ENCODE measurements at places on chromosomes 16 and 17. TPM values are rescaled to one million over a fixed set of nuclear protein-coding genes. Genes with fewer than 3 reads are reported as not detected.

CIITA gene
- total RNA-seq, result 1.5 TPM

TMEM231 gene
- total RNA-seq, result 2.4 TPM

ABCA8 gene
- not detected for total RNA-seq

KCNH6 gene
- total RNA-seq, result not detected

FA2H gene
- 0.17 TPM for total RNA-seq

C1QL1 gene
- total RNA-seq, result not detected

KRTAP1-5 gene
- not detected for total RNA-seq

SMG6 gene
- 51.1 TPM for total RNA-seq

WNT9B gene
- not detected for total RNA-seq

VMO1 gene
- total RNA-seq, result not detected

DOC2A gene
- 0.80 TPM for total RNA-seq

YBX2 gene
- 0.26 TPM for total RNA-seq

KRT28 gene
- total RNA-seq, result not detected

LRRC37A3 gene
- total RNA-seq, result 36.4 TPM

ITGAL gene
- 648 TPM for total RNA-seq

KRTAP9-4 gene
- total RNA-seq, result not detected

SOX9 gene
- not detected for total RNA-seq

GPS1 gene
- 89.0 TPM for total RNA-seq

CAVIN1 gene
- total RNA-seq, result 0.52 TPM

NPTX1 gene
- total RNA-seq, result not detected

DLX4 gene
- total RNA-seq, result 1.2 TPM

UTS2R gene
- not detected for total RNA-seq

TP53TG3 gene
- total RNA-seq, result not detected

TAX1BP3 gene
- 12.7 TPM for total RNA-seq

RAMP2 gene
- total RNA-seq, result not detected

SCN4A gene
- 0.30 TPM for total RNA-seq

CHD9NB gene
- total RNA-seq, result not detected

ITFG1 gene
- total RNA-seq, result 27.7 TPM

CMTM4 gene
- total RNA-seq, result 2.2 TPM

TMEM88 gene
- 6.2 TPM for total RNA-seq

RNF227 gene
- total RNA-seq, result 6.7 TPM

HS3ST6 gene
- not detected for total RNA-seq

LRRC45 gene
- total RNA-seq, result 18.0 TPM

Measured in CD4-positive, alpha-beta memory T cell (primary cell).